ENCODE measurements at places on chromosomes 13 and 19. TPM values are rescaled to one million over a fixed set of nuclear protein-coding genes. Genes with fewer than 3 reads are reported as not detected.

GRCh38 chr13:40552895-40553294 is 113.5 kb downstream of the FOXO1 start:
- DNase-seq, result no peak

GRCh38 chr19:14393329-14393728 is 12.1 kb downstream of the ADGRE5 start:
- DNase-seq, result no peak

The MISP gene
- not detected for total RNA-seq

GRCh38 chr13:41742917-41743552 is 217.9 kb downstream of the VWA8 start:
- no peak for DNase-seq

- peak; percentile 38 for DNase-seq
Observed at GRCh38 chr13:35729926-35730627, 253.6 kb upstream of the MAB21L1 start.

- DNase-seq, result peak; percentile 100
Observed at GRCh38 chr13:40026174-40026585, 370.7 kb downstream of the COG6 start.

The CCDC70 gene
- not detected for total RNA-seq

The CHAMP1 gene
- 52.0 TPM for total RNA-seq

DNA sequence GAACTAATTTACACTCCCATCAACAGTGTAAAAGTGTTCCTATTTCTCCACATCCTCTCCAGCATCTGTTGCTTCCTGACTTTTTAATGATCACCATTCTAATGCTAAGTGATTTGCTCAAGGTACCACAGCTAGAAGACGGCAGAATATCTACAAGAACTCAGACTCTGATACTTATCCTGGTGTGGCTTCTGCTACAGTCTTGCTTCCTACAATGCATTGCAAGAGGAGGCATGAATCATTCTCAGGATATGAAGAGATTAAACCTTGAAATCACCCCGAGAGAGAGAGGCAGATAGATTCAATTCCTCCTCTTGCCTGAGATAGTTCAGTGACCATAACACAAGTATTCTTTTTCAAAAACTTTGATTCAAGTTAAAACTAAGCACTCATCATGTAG is 306.4 kb downstream of the TBC1D4 start:
- DNase-seq, result no peak

The LYL1 gene
- total RNA-seq, result 27.4 TPM

DNA sequence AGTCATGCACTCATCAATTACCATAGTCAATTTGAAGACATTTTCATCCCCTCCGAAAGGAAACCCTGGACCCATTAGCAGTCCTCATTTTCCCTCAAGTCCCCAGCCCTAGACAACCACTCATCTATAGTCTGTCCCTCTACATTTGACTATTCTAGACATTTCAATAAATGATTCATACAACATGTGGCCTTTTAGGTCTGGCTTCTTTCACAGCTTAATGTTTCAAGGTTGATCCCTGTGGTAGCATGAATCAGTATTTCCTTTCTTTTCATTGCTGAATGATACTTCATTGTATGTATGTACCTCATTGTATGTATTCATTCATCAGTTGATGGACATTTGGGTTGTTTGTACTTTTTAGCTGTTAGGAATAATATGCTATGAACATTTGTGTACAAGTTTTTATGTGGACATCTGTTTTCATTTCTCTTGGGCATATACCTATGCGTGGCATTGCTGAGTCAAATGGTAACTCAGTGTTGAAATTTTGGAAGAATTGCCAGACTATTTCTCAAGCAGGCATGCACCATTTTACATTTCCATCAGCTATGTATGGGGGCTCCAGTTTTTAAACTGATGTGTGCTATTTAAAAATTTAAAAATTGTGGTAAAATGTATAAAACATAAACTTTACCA is 18.4 kb downstream of the SPATA13 start:
- no peak for DNase-seq

DNA sequence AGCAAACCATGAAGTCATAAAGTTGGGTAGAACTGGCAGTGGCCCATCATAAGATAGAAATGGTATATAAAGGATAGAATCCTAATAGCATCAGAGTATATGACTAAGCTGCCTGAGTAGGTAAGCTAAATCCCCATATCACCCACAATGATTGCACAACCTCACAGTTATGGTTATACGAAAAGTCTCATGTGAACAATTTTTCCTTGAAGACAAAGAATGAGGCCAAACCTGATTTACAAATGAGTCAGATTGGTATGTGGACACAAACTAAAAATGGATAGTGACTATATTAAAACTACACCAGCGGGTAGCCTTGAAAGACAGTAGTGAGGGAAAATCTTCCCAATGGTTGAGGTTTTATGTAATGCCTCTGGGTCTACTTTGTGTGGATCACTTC is 40.9 kb upstream of the UFM1 start:
- DNase-seq, result no peak

DNA sequence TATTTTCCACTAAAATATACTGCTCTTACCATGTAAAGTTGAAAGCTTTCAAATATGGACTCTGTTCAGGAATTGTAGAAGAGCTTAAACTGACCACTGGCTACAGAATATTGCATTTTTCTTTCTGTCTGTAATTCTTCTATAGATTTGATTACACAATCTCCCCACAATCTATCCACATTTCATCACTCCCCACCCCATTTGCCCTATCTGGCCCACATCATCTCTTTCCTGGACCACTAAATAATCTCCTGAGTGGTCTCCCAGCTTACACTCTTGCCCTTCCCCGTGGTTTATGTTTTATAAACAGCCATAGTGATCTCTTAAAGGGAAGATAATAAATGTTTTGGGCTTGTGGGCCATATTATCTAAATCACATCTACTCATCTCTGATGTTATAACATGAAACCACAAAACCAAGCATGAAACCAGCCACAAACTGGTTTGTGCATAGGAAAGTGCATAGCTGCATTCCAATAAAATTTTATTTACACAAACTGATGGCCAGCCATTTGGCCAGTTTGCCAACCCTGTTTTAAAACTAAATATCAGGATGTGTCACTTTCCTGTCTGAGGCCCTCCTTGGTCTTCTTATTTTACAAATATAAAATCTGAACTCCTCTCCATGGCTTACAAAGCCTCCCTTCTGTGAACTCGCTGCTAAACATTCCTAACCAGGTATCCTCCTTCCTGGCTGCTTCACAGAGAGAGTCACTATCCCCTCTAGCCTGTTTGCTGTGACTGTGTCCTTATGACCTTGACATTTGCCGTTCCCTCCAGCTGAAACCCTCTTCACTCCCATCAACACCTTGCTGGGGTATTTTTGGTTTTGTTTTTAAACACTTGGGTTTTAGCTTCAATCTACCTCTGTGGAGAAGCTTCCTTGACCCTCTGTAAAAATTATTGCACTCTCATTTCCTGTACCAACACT is 500.9 kb downstream of the GPC6 start:
- DNase-seq, result no peak

DNA sequence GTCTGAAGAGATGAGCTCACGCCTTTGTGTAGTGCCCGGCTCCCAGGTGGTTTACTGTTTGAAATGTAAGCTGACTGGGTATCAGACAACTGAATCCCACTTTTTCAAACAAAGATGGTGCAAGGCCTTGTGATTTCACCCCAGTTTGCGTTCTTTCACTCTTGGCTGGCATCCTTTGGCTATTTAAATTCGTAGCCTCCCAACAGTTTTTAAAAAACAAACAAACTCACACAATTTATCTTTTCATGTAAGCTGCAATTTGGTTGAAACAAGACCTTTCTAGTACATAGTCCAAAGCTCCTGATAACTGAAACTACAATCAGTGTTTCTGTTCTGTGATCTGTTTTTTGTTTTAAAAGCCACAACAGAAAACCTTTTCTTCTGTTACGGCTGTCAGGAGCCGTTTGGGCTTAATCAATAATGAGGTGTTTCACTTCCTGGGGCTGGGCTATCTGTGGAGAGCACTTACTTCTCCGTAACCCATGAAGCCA is 65.1 kb upstream of the NPAS1 start:
- no peak for DNase-seq

The AP2S1 gene
- 121 TPM for total RNA-seq

- no peak for DNase-seq
Observed at GRCh38 chr19:44176590-44176989, 11.7 kb downstream of the ZNF226 start.

The ZNF85 gene
- total RNA-seq, result 17.0 TPM

DNA sequence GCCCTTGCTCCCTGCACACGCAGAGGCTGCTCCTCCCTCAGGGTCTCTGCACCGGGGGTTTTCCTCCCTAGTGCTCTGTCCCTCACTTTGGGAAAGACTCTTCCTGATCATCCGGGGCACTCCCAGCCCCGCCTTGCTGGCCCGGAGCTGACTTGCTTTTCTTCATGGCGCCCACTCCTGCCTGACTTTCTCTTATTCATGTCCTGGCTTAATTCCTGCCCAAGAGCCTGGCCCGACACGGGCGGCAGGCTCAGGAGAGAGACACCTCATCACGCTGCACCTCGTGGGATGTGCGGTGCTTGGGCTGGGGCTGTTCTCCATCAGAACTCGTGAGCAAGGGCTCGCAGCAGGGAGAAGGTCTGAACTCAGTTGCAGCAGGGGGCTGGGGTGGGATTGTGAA is 11.8 kb upstream of the PLA2G4C start:
- DNase-seq, result no peak

- DNase-seq, result no peak
Observed at GRCh38 chr13:101673360-101674105, 221.1 kb downstream of the ITGBL1 start.

- no peak for DNase-seq
Observed at GRCh38 chr13:27151798-27152599, 19.6 kb downstream of the USP12 start.

DNA sequence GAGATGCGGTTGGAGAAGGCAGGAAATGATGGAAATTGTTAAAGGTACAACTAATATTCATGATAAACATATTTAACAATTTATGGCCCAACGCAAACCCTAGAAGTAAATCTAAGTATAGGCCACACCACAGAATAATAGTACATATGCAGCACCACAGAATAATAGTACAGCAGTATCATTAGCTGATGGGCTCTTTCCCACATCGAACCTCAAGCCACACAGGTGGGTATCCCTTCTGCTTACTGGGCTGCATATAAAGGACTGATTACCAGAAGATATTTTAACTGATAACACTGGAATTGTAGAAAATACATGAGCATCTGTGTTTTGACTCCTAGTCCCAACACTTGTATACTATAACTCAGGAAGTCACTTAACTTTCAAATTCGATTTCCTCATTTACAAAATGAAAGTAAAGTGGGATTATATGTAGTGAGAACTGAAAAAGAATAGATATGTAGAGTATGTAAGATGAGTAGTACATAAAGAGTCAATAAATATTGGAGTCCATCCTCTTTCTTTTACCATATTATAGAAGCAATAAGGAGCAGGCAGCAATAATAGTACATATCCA is 91.5 kb downstream of the TSC22D1 start:
- no peak for DNase-seq

GRCh38 chr19:47110521-47111005 is 3.0 kb downstream of the ZC3H4 start:
- DNase-seq, result no peak

The TNFSF13B gene
- total RNA-seq, result 12.1 TPM

- no peak for DNase-seq
Observed at GRCh38 chr13:48567515-48568369, 34.9 kb upstream of the RCBTB2 start.

The RINL gene
- 51.3 TPM for total RNA-seq

DNA sequence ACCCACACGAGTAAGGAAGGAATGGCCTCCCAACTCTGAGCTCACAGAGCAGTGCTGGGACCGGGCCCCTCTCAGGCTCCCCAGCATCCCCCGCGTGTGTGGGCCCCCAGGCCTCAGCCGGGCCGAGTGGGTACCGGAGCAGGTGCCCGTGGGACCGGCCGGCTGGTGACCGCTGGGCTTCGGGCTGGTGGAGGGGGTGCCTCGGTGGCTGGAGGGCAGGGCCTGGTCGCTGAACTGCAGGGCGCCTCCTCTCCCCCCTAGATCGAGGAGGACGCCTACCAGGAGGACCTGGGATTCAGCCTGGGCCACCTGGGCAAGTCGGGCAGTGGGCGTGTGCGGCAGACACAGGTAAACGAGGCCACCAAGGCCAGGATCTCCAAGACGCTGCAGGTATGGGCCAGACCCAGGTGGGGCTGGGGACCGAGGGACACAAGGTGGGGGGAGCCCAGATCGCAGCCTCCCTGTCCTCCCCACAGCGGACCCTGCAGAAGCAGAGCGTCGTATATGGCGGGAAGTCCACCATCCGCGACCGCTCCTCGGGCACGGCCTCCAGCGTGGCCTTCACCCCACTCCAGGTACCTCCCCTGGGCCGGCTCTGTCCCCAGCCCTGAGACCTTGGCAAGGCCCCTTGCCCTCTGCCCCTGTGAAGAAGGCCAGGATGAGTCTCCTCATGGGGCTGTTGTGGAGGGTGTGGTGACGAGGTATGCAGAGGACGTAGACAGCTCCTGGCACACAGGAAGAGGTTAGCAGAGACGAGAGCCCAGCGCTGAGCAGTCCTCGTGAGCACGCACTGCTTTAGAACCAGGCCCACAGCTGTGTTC is 8.6 kb upstream of the CNOT3 start:
- DNase-seq, result no peak

The OR10H1 gene
- not detected for total RNA-seq

All from GM12878 (cell line).